ENCODE measurements at places on chromosomes 5 and 9.

- DNase-seq: peak; percentile 29
Measured at GRCh38 chr5:50302815-50303490, 138.1 kb downstream of the EMB start.

DNA sequence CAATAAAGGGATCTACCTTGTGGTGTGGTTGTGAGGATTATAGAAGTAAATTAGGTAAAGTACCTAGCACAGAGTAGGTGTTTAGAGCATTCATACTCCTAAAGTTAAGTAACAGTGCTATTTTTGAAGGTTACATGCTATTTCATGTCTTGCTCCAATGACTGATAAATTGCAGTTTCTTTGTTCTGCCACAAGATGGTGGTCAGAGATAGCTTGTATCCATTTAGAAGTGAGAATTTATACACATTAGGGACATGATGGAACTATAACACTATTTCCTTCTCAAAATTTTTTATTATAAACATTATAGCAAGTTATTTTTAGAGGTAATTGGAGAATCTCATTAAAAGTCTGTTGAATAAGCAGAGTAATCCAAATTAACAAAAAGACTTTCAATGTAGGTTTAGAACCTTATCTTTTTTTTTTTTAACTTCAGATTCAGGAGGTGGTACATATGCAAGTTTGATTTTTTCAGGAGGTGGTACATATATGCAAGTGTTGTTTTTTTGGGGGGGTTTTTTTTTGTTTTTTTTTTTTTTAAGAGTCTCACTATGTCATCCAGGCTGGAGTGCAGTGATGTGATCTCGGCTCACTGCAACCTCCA is 17.1 kb downstream of the MTREX start:
- peak; percentile 51 for DNase-seq

GRCh38 chr5:171693412-171693811 is 92.2 kb upstream of the SMIM23 start:
- DNase-seq: no peak

DNA sequence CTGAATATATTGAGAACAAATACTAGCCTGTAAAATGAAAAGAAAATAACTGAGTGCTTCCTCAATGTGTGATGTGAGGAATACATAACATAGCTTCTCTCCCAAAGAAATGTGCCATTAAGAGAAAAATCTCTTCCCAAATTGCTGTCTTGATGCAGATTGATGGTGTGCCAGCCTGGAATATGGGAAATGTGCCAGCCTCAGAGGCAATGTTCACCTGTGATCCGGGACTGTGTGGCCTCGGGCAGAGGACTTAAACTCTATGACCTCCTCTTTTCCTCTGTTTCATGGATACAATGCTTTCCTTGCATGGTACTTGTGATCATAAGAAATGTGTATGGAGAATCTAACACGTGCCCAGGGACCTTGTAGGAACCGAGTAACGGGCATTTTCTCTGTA is 370.9 kb downstream of the DIRAS2 start:
- DNase-seq: no peak

GRCh38 chr5:36641431-36641830 is 35.0 kb downstream of the SLC1A3 start:
- DNase-seq: no peak

DNA sequence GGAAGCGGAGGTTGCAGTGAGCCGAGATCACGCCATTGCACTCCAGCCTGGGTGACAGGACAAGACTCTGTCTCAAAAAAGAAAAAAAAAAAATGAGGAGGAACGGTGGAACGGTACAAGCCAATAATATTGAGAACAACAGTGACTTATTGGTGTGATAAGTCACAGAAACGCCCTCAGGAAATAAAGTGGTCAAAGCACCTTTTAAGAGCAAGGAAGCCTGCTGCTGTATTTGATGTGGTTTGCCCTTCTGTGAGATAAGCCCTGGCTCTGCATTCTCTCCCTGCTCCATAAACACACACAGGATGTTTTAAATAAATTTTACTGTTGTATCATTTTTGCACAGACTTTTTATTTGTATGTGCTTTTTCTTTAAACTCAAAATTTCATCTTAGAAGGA is 269.9 kb upstream of the MSX2 start:
- DNase-seq: peak; percentile 78

DNA sequence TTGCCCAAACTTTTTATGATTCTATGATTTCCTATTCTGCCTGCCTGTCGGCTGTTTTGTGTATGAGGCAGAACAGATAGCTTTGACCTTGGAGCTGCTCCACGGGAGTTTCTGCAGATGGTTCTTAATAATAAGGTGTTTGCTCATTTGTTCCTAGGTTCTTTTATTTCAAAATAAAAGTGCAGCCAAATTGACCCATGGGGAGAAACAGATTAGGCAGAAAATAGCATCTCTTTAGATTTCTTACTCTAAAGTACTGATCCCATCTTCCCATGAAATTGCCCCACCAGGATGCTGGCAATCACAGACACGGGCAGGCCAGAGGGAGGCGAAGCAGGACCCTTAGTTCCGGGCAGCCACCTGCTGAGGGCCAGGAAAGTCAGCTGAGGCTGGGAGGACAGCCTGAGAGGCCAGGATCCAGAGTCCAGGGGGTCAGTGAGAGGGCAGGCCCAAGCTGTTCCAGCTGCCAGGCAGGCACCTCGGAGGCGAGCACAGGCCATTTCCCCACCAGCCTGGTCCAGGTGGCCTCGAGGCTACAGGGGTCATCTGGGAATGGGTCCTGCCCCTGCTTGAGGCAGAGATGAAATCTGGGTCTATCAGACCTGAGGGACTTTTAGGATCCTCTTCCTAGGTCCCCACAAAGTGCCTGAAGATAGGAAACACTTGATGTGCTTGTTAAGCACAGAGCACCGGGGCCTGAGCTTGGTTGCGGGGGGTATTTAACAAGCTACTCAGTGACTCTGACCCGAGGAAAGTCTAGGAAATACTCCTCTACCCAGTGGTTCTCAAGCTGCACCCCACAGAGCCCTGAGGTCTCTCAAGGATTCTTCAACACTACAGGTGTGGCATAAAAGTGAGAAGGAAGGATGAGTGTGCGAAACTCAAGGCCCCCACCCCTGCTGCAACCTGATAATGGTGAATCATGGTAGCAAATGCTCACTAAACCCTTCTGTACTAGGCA is 145.4 kb downstream of the CMYA5 start:
- DNase-seq: no peak

All from LoVo (cell line).